ENCODE measurements at places on chromosomes 11 and 22. TPM values are rescaled to one million over a fixed set of nuclear protein-coding genes. Genes with fewer than 3 reads are reported as not detected.

The LRRN4CL gene
- 0.80 TPM for total RNA-seq

The RELA gene
- 17.1 TPM for total RNA-seq

The NTM gene
- 0.47 TPM for total RNA-seq

The OR51I1 gene
- not detected for total RNA-seq

The FGF3 gene
- total RNA-seq: 0.19 TPM

The OR52E8 gene
- not detected for total RNA-seq

The GRAP2 gene
- total RNA-seq: 193 TPM

The CENATAC gene
- 15.5 TPM for total RNA-seq

The PIWIL4 gene
- total RNA-seq: 2.5 TPM

The DDB1 gene
- total RNA-seq: 197 TPM

The PAFAH1B2 gene
- 41.9 TPM for total RNA-seq

The HTR3B gene
- total RNA-seq: 0.09 TPM

The OR8A1 gene
- not detected for total RNA-seq

The TRPM5 gene
- total RNA-seq: 0.09 TPM

The RASSF10 gene
- 2.8 TPM for total RNA-seq

The NLRP14 gene
- 0.94 TPM for total RNA-seq

The GAS2 gene
- 3.1 TPM for total RNA-seq

The OR52N4 gene
- total RNA-seq: 0.09 TPM

The SLC5A12 gene
- 0.05 TPM for total RNA-seq

The THY1 gene
- 88.8 TPM for total RNA-seq

The SPON1 gene
- 3.6 TPM for total RNA-seq

The PTS gene
- total RNA-seq: 18.7 TPM

The P4HA3 gene
- total RNA-seq: 0.09 TPM

The FXYD2 gene
- 78.9 TPM for total RNA-seq

Measured in thymus (tissue), 14 donors.